ENCODE measurements at places on chromosomes 4 and X.

DNA sequence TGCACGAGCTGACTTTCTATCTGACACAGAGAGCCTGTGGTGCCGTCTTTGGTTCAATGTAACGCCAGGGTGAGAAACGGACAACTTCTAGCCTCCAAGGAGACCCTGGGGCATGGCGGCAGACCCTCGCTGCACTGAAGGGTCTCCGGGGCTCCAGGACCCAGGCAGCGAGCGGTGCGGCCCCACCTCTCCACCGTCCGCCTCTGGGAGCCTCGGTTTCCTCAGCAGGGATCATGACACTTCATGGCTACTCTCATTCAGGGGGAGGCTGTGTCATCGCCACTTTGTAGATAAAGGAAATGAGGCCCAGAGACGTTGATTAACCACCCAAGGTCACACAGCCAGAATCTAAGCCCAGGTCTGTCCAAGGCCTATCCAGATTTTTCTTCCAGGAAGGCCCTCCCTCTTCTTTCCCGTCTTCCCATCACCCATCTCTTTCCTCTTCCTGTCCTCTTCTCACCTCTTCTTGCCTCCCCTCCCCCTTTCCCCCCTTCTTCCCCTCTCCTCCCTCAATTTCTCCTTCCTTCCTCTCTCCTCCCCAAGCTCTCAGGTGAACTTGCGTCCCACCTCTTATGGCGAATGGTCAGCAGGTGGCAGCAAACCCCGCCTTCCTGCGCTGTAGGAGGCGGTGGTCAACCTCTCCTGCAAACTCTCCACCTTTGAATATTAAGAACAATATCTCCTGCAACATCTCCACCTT, 69.3 kb upstream of the HMX1 start:
- DNase-seq = no peak

- peak; percentile 3 for DNase-seq
Measured at GRCh38 chrX:103376979-103377324, 614 bp downstream of the BEX3 start.

DNA sequence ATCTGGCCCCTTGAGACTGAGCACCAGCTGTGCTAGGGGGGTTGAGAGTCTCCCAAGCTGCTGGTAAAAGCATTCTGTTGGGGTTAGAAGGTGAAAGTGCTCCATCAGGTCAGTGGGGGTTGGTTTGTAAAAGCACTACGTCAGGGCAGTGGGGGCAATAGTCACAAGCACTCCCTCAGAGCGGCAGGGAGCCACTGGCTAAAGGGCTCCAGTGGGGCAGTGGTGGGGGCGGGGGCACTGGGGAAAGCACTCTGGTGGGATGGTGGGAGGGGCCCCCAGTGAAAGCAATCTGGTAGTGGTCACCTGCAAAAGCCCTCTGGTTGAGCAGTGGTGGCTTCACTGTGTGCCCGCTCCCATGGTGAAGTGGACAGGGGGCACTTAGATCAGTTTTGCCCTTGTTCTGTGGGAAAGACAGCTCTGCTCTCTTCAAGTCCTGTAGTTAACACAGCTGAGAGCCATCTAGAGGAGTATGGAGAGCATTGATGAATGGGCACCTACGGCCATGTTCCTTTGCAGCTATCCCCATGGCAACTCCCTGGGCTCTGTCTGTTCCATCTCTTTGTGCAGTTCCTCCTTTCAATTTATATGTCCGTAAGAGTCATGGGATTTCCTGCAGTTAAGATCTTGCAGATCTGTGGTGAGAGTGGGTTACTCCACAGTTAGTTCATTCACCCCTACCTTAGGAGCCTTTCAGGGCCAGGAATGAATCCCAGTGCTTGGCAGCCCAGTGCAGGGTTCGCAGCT, 106.4 kb downstream of the SH3BGRL start:
- DNase-seq = no peak

- no peak for DNase-seq
Measured at GRCh38 chr4:41384992-41385391, 128.3 kb downstream of the UCHL1 start.

- DNase-seq = no peak
Measured at GRCh38 chr4:127975121-127975770, 10.0 kb downstream of the ABHD18 start.

DNA sequence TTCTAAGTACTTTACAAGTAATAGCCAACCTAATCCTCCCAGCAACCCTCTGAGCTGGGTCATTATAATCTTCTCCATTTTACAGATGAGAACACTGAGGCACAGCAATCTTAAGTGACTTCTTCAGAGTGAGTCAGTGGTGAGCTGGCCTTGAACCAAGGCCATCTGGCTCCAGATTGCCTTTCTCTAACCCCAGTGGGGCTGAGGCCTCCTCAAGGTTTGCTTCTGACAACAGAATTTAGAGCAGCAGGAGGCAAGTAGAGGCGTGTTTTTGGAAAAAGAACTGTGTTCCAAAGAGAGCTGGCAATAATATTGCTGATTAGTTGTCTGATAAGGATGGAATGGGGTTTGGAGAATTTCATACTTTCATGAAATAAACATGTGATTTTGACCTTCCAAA, 41.2 kb downstream of the PIR start:
- no peak for DNase-seq

DNA sequence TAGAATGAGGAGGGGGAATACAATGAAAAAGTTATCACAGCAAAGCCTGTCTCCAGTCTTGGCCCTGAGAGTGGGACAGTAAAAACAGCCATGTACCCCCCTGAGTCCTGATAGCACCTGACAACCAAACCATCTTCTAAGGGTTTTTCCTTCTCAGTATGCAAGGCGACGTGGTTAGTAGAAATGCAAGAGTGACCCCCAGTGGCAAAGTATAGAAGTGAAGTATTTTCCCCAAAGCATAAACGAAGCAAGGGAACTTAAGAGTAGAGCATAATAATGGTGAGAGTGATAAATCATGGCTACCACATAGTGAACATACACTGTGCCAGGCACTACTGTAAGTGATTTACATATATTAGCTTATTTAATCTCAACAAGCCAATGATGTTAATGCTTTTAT, 52.8 kb downstream of the FAM47C start:
- DNase-seq = no peak
